ENCODE measurements at places on chromosomes 2 and 18. TPM values are rescaled to one million over a fixed set of nuclear protein-coding genes. Genes with fewer than 3 reads are reported as not detected.

The EPAS1 gene
- 66.3 TPM for total RNA-seq

The FTCDNL1 gene
- total RNA-seq, result 0.13 TPM

DNA sequence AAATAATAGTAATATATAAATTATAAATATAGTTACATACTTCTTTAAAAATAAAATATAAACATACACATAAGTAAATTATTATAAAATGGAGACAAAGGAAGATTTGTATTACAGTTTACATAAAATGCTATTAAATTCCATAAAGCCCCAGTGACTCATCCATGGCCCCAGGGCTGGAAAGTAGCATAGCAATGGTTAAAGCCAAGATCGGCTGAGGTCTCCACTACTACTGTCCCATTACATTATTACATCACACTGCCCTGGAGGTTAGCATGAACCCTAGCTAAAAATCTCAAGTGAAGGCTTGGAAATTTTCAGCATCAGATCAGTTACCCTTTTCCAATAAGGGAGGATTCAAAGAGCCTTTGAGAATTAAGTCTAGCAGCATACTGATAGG lies 936.2 kb downstream of the DSC3 start:
- peak; percentile 21 for DNase-seq

The SDC1 gene
- 33.1 TPM for total RNA-seq

GRCh38 chr2:69694894-69695849 lies 46.8 kb upstream of the ANXA4 start:
- DNase-seq, result peak; percentile 74

The PDCD1 gene
- total RNA-seq, result not detected

The ALPG gene
- not detected for total RNA-seq

DNA sequence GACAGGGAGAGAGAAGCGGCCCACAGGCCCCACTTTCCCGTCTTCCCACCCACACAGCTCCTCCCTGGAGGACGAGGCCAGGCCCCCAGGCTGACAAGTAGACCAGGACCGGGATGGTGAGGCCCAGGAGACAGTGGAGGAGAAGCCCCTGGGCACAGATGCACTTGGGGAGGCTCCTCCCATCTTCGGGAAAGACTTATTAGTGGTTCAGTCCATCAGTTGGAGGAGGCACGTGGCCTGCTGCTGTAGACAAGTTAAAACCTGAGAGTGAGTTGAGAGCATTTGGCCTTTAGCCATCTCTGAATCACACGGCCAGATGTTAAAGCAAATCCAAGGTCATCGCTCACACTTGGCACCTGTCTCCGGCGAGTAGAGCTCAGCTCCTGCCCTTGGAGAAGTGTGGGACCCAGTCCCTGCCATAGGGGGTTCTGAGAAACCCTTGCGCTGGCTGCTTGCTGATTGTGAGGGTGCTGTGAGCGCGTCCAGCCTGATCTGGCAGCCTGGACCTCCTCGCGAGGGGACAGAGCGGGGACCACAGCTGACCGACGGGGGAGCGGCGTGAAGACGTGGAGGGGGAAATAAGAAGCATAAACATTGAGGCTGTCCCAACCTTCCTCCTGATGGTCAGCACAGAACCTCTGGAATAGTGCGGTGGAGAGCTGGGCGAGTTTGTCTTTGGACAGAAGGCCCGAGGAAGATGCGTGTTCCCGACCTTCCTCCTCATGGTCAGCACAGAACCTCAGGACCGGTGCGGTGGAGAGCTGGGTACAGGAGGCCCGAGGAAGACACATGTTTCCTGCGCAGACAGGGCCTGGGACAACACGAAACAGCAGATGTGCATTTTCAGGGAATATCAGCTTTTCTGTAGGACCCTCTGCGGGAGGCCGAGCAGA lies 24.7 kb upstream of the ALLC start:
- DNase-seq, result peak; percentile 23

The LRRC30 gene
- not detected for total RNA-seq

GRCh38 chr2:224223851-224224555 lies 177.9 kb downstream of the FAM124B start:
- DNase-seq, result no peak

DNA sequence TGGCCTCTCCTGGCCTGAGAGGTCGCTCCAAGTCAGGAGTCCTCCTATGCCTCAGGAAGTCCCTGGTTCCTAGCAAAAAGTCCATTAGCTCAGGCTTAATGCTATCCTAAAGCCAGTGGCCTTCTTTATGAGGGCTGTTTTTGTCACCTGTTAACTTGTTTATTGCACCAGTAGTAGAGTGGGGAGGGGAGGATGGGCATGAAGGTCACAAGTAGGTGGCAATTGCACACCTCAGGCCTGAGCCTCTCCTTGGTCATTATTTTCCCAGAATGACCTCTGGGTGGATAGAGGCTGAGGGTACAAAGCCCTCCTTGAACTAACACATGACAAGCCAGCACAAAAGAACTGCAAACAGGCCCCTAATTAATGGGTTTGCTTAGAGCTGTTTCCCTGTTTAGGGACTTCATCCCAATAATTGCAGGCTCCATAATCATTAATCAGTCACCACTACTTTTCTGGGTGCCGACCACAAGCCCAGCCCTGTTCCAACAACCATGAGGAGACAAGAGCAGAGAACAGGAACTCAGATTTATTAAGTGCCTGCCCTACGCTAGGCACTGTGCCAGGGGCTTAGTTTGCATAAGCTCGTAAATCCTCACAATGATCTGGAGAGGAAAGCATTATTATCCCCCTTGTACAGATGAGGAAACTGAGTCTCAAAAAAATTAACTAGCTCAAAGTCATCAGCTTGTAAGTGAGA lies 123.0 kb upstream of the PKDCC start:
- DNase-seq, result no peak
